Stimulated activated CD8-positive, alpha-beta memory T cell treated with anti-CD3 and anti-CD28 coated beads, Interleukin-15, amount 100 ng/mL, for 24 hours (primary cell): ENCODE measurements at places on chromosomes 11 and 22.
A peak's percentile ranks its signal among the peaks of the same experiment; 100 is the strongest.

- no peak for DNase-seq
These were observed 1.5 kb upstream of the APOBEC3A start for GRCh38 chr22:38955926-38956325.

DNA sequence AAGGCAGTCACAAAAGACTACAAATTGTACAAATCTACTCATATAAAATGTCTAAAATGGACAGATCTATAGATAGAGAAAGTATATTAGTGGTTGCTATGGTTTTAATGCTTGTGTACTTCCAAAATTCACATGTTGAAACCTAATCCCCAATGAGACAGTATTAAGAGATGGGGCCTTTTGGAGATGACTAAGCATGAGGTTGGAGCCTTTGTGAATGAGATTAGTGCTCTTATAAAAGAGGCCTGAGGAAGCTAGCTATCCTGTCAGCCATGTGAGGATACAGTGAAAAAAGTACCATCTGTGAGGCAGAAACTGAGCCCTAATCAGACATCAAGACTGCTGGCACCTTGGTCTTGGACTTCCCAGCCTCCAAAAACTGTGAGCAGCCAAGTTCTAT is 82.6 kb downstream of the CYP2R1 start:
- no peak for DNase-seq

- no peak for DNase-seq
These were observed 71.4 kb downstream of the BUD13 start for GRCh38 chr11:116701297-116701801.

- no peak for DNase-seq
These were observed 134.4 kb upstream of the SORL1-AS1 start for GRCh38 chr11:121587182-121587581.

- DNase-seq: no peak
These were observed 3.0 kb downstream of the LRFN4 start for GRCh38 chr11:66859686-66860448.

GRCh38 chr22:31603574-31603973 is 58.4 kb downstream of the PISD start:
- DNase-seq: no peak

GRCh38 chr11:111026241-111026640 is 219.3 kb upstream of the POU2AF2 start:
- DNase-seq: no peak

GRCh38 chr22:34966980-34967565 is 98.9 kb upstream of the ISX start:
- no peak for DNase-seq

- no peak for DNase-seq
These were observed 262.9 kb downstream of the LUZP2 start for GRCh38 chr11:24759742-24760141.

GRCh38 chr11:92859156-92859690 is 110.2 kb upstream of the MTNR1B start:
- no peak for DNase-seq

- DNase-seq: no peak
These were observed 1.8 kb downstream of the SLC25A1 start for GRCh38 chr22:19176732-19177131.

- DNase-seq: no peak
These were observed 712 bp downstream of the UPK3A start for GRCh38 chr22:45285263-45286058.

- no peak for DNase-seq
These were observed 51.1 kb upstream of the KCNQ1OT1 start for GRCh38 chr11:2750682-2751522.

- no peak for DNase-seq
These were observed 1081.7 kb downstream of the JRKL start for GRCh38 chr11:97471480-97471879.

- no peak for DNase-seq
These were observed 22.7 kb upstream of the SCN2B start for GRCh38 chr11:118199135-118199534.

DNA sequence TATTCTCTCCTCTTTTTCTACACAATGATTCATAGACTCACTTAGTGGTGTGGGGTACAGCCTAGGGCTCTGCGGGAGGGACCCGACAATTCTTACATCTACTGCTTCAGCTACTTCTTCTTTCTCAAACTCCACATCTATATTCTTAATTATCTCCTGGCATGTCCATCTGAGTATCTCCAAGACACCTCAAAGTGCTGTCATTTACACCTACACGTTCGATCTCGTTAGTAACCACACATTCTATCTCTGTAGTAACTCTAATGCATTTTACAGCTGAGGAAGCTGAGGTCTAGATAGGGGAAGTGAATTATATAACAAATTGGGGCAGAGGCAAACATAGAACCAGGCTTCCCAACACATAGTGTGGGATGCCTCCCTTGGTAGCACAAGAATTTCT is 27.7 kb upstream of the RRM1 start:
- no peak for DNase-seq

GRCh38 chr11:22389526-22390282 is 51.5 kb downstream of the SLC17A6 start:
- DNase-seq: no peak

- DNase-seq: no peak
These were observed 4.2 kb upstream of the SERPINH1 start for GRCh38 chr11:75557666-75558494.

GRCh38 chr11:85062659-85063058 is 564.5 kb downstream of the DLG2 start:
- no peak for DNase-seq

GRCh38 chr22:49380828-49381114 is 446.9 kb downstream of the BRD1 start:
- DNase-seq: no peak

GRCh38 chr11:26931248-26931631 is 62.7 kb upstream of the FIBIN start:
- no peak for DNase-seq

DNA sequence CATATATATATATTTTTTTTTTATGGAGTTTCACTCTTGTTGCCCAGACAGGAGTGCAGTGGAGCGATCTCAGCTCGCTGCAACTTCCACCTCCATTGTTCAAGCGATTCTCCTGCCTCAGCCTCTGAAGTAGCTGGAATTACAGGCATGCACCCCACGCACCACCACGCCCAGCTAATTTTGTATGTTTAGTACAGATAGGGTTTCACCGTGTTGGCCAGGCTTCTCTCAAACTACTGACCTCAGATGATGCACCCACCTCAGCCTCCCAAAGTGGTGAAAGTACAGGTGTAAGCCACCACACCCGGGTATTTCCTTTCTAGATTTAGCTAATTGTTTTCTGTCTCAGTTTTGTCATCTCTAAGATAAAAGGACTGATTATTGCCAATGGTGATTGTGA is 821.1 kb downstream of the CNTN5 start:
- no peak for DNase-seq

DNA sequence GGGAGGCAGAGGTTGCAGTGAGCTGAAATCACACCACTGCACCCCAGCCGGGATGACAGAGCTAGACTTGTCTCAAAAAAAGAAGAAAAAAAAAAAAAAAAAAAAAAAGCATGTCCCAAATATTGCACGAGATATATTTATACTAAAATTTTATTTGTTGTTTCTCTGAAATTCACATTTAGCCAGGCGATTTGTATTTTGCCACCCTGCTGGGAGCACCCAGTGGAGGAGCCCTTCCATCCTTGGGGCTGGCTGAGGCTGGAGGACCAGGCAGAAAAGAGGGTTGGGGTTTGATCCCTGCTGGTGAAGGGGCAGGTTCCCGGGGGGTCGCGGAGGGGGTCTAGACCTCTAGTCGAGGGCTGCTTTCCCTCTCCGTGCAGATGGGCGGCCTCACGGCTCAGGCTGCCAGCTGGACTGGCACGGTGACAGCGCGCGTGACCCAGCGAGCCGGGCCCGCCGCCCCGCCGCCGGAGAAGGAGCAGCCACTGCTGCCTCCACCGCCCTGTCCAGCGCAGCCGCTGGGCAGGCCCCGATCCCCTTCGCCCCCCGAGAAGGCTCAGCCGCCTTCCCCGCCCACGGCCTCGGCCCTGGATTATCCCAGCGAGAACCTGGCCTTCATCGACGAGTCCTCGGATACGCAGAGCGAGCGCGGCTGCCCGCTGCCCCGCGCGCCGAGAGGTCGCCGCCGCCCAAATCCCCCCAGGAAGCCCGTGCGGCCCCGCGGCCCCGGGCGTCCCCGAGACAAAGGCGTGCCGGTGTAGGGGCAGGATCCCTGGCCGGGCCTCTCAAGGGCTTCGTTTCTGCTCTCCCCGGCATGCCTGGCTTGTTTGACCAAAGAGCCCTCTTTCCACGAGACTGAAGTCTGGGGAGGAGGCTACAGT is 952 bp upstream of the CATSPERZ start:
- no peak for DNase-seq

DNA sequence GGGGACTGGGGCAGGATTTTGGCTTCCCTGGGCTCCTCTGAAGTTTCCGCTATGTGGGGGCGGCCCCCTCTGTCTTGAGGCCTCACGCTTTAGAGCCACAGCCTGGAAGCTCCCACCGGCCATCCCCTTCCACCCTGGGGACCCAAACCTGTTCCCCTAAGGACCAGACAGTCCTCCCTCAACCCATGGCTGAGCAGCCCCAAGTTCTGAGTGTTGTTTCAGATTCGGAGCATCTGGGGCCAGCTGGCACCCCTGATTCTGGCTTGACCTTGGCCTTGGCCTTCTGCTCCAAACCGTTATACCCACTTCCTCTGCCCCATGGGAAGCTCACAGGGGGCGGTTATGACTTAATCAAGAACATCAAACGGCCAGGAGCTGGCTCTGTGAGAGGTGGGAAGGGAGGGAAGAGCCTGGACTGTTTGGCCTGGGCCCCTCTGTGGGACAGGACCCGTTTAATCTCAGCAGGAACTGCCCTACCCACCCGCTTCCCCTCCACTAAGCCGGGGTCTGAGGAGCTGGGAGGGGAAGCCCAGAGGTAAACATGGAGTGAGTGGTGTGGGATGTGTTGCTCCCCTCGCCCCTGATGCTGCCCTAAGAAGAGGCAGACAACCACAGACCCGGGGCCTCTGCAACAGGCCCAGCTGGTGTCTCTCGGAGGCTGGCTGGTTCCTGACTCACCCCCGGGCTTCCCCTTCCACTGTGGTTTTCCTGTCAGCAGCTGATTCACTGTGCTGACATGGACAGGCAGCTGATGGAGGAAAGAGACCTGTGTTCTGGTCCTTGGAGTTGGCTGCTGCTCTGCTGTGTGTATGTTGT is 3.4 kb downstream of the CD82 start:
- DNase-seq: peak; percentile 64

GRCh38 chr22:36032611-36033010 is 4.0 kb upstream of the RBFOX2 start:
- DNase-seq: no peak

DNA sequence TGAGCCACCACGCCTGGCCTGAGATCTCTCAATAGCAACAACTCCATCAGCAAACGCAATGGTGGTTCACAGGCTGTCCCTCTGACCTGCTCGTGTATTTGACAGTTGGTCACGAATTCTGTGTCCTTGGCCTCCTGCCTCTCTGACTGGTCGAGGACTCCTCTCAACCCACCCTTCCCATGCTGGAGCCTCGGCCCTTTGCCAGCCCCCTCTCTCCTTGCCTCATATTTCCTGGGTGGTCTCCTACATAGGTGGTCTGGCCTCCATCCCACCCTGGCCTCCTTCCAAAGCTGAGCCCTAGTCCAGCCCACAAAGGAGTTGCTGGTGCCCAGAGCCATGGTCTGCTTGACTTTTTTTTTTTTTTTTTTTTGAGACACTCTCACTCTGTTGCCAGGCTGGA is 11.4 kb upstream of the A4GALT start:
- DNase-seq: no peak

DNA sequence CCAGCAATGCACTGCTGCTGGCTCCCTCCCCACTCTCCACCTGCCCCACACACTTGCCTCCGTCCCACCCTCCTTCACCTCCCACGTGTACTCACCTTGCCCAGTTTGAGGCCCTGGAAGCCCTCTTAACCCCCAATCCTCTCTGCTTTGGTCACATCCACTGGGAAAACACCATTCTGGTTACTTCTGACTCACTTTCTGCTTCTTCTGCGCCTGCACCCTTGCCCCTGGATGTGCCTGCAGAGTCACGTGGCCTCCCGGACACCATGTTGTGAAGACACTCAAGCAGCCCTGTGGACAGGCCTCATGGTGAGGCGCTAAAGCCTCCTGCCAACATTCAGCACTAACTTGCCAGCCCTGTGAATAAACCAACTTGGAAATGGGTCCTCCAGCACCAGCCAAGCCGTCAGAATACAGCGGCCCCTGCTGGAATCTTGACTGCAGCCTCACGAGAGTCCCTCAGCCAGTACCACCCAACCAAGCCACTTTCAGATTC is 2.6 kb upstream of the NAALADL1 start:
- no peak for DNase-seq

GRCh38 chr22:45805413-45805812 is 133.8 kb downstream of the ATXN10 start:
- DNase-seq: no peak

GRCh38 chr11:19832901-19833300 is 120.3 kb downstream of the NAV2 start:
- DNase-seq: no peak

DNA sequence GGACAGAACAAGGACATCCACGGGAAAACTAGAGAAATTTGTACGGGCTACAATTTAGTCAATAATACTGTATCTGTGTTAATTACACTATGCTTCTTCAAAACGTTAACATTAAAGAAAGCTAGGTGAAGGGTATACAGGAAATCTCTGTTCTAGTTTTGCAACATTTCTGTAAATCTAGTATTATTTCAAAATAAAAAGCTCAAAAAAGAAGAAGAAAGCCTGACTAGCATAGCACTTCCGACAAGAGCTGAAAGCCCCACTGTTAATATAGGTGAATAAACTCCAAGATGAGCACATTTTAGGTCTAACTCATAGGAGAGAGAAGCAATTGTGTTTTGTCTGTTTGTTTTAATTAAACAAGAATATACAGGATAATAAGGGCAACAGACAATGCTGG is 299.7 kb downstream of the TTC28 start:
- DNase-seq: no peak

DNA sequence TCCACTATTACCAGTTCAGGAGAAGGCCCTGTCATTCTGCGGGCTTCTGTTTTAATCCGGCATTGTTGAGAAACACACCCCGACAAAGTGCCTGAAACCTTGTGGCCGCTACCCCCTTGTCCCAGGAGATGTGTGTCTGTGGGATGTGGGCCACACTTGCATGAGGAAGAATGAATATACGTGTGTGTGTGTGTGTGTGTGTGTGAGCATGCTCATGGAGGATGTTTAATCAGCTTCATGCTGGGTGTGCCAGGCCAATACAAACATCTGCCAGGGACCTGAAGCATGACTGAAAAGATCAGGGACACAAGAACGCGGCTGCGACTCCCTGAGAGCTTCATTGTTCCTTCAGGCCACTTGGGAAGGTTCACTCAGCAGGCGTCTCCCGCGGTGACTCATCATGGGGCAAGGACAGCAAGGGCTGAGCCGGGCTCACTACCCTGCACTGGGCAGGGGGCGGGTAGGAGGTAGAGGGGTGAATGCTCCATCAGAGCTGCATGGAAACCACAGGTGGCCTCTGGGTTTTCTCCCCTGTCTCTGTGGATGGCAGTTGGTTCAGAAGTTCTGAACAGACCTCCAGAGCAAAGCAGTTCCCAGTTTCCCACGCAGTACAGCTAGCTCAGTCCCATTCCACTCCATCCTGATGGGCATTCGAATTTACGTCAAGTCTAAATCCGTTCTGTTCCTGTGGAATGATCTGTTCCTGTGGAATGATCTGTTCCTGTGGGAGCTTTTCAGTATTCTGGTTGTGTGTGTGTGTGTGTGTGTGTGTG is 7.0 kb upstream of the MALAT1 start:
- no peak for DNase-seq

- DNase-seq: no peak
These were observed 18.1 kb downstream of the LRP4 start for GRCh38 chr11:46900091-46900746.
